ENCODE measurements at places on chromosomes 2 and 18. TPM values are rescaled to one million over a fixed set of nuclear protein-coding genes. Genes with fewer than 3 reads are reported as not detected.

Gene SLC11A1
- total RNA-seq, result 0.10 TPM

Gene IL1RN
- total RNA-seq, result not detected

Gene SNED1
- total RNA-seq, result 63.7 TPM

Gene CCDC93
- total RNA-seq, result 10.5 TPM

Gene DNAH6
- 0.10 TPM for total RNA-seq

Gene SERPINB12
- total RNA-seq, result not detected

Gene GAD1
- total RNA-seq, result 6.7 TPM

Data from RPMI7951 (cell line).